ENCODE measurements at places on chromosomes 5 and 9.

DNA sequence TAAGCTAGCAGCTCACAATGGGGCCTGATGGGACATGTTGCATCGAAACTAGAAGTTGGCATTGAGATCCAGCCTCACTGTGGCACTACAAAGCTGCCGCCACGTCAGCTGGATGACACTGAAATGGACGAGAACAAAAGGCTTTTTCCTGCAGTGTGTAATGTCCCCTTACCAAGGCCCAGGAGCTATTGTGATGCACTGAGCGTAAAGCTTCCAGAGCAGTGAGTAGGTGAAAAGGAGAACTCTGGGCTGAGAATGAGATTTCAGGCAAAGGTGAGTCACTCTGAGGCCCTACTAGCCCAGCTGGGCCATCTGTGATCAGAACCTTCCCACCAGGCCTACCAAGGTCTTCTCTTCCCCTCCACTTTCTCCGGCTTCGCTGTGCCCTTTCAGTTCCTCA, 528.1 kb upstream of the KLF4 start:
- no peak for DNase-seq

GRCh38 chr5:8461543-8461942, 592.6 kb downstream of the MTRR start:
- DNase-seq = no peak

DNA sequence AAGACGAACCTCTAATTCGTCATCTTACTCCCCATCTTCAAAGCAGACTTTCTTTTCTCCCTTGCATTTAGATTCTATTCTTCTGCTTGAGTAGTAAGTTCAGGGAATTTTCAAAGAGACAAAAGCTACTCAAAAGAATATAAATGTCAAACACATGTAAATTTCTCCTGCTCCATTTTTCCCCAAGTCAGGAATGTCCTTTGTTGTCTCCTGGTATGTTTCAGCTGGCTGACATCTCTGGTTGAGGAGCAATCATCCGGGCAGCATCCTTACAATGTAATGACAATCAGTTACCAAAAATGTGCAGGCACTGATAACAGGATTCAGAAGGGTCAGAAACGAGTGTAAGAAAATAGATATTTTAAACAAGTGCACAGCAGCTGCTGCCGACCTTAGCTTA, 47.6 kb upstream of the PPP1R2B start:
- no peak for DNase-seq

DNA sequence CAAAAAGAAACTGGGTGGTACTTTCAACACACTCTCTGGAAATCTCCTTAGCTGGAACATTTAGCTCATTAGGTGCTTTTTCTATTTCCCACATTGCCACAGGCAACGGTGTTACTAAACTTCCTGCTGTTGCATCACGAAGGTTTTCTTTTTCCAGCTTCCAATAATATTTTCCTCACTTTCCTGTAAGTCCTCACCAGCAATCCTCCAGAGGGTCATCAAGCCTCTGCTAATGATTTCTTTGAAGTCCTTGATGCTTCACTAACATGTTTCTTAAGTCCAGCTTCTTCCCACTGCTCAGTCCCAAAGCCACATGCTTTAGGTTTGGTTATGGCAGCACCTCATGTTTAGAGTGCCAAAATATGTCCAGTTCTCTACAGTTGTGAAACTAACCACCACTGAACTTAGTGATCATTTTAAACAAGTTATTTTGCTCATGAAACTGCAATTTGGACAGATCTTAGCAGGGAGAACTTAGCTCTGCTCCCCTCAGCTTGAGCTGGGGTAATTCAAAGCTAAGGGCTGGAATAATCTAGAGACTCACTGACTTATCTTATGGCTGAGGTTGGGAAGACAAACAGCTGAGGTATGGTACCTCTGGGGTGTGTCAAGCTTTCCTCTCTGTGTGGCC, 39.9 kb upstream of the RETREG1 start:
- no peak for DNase-seq

DNA sequence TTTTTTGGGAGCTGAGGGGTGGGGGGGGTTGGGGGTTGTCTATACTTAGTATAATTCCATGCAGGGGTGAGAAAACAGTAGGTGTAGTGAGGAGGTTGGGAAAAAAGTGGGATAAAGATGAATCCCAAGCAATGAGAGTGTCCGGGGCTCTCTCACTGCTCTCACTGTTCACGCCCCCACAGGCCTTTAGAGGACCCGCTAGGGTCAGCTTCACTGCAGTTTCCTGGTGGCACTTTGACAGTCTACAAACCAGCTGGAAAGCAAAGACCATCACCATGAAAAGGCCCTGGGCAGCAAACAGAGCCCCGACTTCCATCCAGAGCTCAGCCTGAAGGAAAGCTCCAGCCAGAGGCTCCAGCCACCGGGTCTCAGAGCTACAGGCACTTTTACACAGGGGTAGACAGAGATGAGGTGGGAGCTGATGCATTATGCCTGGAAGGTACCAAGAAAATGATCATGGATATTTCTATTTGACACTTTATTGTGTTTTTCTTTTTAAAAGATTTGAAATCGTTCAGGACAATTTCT, 355.1 kb downstream of the ADAMTS6 start:
- DNase-seq = no peak

- DNase-seq = peak; percentile 25
These were observed 71.8 kb downstream of the ADAMTSL1 start for GRCh38 chr9:18545636-18546360.

GRCh38 chr9:116985596-116985995, 298.5 kb downstream of the TRIM32 start:
- no peak for DNase-seq

DNA sequence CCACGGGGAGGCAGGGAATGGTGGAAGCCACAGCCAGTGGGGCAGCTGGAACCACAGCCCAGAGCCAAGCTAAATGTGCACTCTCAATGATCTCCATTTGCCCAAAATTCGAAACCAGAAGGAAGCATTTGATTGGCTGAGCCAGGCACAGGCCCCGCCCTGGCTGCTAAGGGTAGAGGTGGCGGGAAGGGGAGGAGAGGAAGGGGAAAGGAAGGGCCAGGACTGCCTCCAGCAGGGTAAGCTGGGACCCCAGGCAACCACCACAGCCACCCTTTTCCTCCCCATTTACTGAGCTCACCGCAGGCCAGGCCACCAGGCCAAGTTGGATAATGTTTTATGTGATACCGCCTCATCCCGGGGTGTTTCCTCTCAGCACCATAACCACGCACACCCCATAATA, 100.3 kb upstream of the RAPGEF1 start:
- no peak for DNase-seq

DNA sequence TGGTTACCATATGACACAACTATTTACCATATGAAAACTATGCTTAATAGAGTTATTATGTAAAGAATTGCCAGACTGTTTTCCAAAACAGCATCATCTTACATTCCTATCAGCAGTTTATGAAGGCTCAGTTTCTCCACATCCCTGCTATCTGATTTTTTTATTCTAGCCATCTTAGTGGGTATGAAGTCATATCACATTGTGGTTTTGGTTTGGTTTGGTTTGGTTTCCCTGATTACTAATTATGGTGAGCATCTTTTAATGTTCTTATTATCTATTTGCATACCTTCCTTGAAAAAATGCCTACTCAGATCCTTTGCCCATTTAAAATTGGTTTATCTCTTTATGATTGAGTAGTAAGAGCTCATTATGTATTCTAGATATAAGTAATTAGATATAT, 199.4 kb upstream of the NFIL3 start:
- DNase-seq = peak; percentile 24

- no peak for DNase-seq
These were observed 58.6 kb upstream of the TNFSF15 start for GRCh38 chr9:114864471-114864870.

DNA sequence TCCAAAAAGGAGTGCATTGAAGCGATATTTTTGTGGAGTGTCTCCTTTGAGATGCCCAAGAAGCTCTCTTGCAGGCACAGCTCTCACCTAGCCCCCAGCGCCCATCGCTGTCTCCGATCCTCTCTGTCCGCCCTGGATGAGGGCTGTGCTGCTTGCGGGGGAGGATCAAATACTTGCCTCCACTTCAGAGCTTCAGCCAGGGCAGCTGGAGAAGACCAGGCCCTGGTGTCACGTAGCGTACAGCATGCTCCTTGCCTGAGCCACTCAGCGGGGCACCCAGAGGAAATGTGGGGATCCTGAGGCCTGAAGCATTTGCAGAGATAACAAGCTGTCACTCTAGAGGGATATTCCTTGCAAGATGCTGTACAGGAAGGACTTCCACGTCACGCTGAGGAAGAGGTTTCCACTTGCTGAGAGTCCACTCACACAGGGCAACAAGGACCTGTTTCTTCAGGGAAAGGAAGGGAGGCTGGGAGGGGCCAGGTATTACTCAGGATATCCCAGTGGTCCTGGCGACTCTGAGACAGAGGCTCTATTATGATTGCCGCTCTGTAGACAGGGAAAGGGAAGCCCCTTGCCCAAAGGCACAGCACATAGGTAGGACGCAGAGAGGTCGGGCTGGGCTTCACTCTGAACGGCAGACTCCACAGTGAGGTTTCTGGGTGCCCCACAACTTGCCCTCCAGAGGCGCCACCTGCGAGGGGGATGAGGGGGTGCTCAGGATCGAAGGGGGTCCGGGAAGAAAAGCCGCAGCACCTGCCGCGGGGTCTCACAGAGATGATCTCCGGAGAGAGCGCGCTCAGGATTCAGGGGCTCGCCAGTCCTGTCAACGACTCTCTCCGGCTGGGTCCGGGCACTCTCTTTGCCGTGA, 64.0 kb downstream of the CRB2 start:
- no peak for DNase-seq

DNA sequence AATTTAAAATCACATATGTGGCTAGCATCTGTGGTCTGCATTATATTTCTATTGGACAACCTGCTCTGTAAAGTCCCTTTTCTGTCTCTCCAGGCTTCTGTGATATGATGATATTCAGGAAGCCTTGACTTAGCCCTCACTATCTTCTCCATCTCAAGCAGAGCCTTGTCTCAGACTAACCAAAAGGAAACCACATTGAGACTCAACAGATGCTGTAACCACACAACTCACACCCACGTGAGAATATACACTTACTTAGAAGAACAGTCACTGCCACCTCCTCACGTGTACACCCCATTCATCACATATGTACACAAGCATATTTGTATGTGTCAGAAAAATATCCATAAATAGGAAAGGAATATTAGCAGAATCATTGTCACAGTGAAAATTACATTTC, 33.6 kb downstream of the HTR4 start:
- DNase-seq = no peak

DNA sequence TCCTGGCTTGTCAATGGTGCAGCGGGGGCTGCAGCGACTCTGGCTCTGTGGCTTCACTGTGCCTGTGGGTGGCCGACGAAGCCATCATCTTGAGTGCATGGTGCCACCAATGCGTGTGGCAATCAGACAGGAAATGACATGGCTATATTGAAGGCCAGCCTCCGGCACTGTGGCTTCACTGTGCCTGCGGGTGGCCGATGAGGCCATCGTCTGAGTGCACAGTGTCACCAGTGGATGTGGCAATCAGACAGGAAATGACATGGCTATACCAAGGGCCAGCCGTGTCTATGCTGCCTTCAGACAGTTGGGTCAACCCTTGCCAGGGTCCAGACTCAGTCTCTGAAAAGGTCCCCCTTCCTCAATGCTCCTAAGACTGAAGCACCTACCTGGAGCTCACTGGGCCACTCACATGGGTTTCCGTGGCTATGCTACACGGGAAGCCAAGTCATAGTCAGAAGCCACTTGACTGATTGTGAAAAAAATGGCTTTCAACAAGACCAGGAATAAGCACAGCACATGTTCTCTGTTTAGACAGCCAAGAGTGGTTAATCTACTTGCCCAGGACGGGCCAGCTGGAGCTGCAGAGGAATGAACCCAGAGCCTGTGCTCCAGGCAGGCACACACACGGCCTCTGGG, 67.5 kb upstream of the S1PR3 start:
- DNase-seq = no peak

Data from EH (cell line).